ENCODE measurements at places on chromosomes 4 and X.
A peak's percentile ranks its signal among the peaks of the same experiment; 100 is the strongest.

DNA sequence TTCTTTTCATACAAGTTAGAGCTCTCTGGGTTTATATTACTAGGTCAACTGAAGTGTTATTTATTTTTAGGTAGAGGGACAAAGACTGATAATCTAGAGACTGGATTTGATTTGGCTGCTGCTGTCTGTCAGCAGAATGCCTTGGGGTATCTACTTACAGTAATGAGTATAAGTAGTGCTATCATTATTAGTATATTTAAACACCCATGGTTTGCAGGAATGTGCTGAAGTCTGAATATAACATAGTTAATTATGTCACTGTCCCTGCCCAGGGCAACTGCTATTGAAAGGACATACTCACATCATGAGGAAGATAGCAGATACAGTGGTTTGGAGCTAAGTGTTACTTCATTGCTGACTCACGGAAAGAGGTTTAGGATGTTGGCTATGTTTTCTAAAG is 76.2 kb downstream of the PRRG1 start:
- no peak for DNase-seq

- no peak for DNase-seq
Observed at GRCh38 chrX:54641530-54641929, 111.5 kb downstream of the GNL3L start.

- DNase-seq: no peak
Observed at GRCh38 chr4:11293866-11294265, 134.8 kb downstream of the HS3ST1 start.

GRCh38 chrX:141133272-141133671 is 43.7 kb downstream of the LDOC1 start:
- DNase-seq: no peak

DNA sequence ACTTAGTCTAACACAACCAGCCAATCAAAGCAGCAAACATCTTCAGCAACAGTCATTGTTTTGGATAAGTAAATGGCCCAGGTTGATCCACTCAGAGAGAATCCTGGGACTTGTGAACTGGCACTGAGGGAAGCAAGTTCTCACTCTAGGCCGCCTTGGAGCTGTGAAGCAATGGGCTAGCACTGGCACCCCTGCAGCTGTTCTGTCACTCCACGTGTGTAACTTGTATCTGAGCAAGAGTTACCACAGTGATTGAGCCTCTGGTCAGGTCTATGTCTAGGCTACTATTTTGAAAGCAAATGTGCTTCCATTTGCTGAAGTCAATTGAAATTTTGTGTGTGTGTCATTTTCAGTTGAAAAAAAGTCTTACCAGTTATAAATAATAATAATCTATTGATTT is 57.2 kb upstream of the HS3ST1 start:
- no peak for DNase-seq

DNA sequence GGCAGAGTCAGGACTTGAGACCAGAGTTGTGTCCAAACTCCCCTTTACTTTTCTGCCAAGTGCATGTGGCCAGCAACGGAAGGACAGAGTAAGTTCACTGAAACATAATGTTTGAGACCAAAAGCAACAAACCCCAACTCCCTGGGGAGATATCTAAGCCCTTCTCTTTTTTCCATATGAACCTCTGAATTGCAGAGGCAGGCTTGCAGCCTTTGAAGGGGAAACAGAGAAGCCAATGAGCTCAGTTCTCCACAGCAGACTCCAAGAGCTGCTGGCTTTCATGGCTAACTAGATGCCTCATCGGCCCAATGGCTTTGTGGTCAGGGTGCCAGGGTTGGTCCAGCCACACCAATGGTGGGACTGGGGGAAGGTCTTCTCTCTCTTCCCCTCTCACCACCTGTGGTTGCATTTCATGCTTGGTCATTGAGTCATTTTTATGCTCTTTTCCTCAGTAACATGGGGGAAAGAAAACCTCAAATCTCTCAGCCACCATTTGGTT is 34.0 kb downstream of the STARD8 start:
- DNase-seq: peak; percentile 80

GRCh38 chrX:105645667-105646357 is 176.5 kb upstream of the NRK start:
- no peak for DNase-seq

- no peak for DNase-seq
Observed at GRCh38 chr4:20984576-20984836, 284.2 kb downstream of the PACRGL start.

DNA sequence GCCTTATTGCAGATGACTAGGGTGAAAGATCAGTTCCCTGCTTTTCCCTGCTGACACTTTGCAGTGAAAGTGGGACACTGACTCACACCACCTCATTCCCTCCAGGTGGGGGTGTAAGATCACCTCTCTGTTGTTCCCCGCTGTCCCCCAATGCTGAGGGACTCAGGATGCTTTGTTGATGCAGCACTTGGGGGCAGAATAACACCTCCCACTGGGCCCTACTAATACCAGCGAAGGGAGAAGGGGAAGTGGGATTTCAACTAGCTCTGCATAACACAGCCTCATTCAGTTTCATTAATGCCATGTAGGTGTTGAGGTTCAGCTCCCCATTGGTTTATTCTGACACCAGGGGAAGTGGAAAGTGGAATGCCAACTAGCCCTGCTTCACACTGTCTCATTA is 43.6 kb upstream of the IL1RAPL2 start:
- DNase-seq: no peak

DNA sequence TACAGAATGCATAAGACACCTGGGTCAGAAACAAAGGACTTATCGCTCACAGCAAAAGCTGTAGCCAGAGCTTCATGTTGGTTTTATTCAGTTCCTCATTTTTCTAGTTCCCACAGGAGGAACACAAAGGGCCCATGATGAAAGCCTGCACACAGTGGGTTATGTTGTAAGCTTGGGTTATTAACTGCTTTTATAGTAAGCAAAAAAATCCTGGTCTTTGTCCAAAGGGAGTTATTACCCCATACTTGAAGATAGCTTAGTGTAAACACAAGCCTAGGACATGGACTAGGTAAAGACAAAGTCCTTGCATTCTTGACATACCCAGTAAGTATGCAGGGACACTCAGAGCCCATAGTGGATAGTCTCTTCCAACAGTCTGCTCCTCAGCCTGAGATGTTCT is 11.7 kb downstream of the BBS12 start:
- DNase-seq: no peak

DNA sequence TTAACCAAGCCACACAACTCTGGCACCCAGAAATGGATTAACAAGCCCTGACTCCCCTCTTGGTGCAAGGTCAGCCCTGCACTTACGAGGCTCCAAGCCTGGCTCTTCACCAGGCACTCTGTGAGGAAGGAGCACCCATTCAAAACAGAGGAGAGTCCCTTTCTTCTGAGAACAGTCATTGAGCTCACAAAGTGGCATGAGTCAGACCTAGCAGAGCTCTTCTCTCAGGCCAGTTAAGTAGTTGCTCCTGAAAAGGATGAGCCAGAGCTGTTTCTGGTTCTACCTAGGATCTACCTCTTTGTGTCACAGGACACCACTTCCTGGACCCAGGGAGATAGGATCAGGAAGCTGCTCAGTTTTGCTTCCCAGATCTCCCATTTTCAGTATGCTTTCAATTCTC is 48.2 kb downstream of the EVC2 start:
- DNase-seq: no peak

DNA sequence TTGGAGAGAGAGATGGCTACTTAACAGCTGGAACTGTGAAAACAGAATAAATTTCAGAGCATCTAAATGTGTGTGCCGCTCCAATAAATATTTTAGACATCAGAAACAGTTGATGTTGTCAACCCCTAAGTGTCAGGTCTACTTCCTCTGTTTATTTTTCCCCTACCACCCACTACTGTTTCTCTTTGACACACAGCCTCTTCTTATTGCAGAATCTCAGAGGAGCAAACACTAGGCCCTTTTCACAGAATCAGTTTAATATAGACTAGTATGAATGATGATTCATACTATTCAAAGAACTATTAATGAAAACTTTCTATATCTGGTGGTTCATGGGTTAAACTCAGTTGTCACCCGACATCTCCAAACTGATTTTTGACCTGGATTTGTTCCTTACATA is 33.9 kb downstream of the NAA11 start:
- DNase-seq: no peak

GRCh38 chr4:158202481-158202880 is 7.8 kb upstream of the TMEM144 start:
- no peak for DNase-seq

Data from astrocyte of the cerebellum (primary cell).